ENCODE measurements at places on chromosomes 1 and 21. TPM values are rescaled to one million over a fixed set of nuclear protein-coding genes. Genes with fewer than 3 reads are reported as not detected.
A peak's percentile ranks its signal among the peaks of the same experiment; 100 is the strongest.

GRCh38 chr21:17786071-17786850 lies 32.9 kb downstream of the C21orf91 start:
- no peak overlapping the region for H3K27ac ChIP-seq
- H3K36me3 ChIP-seq: no peaks in the 10 kb centered on the region
- no peaks in the 10 kb centered on the region for H3K27me3 ChIP-seq
- no peak overlapping the region for H3K4me3 ChIP-seq
- H3K4me1 ChIP-seq: no peaks in the 10 kb centered on the region

GRCh38 chr1:91733108-91733710 lies 152.7 kb downstream of the TGFBR3 start:
- peak overlapping the region; percentile 33 for H3K27ac ChIP-seq
- peaks cover 70% of the 10 kb centered on the region for H3K4me1 ChIP-seq
- DNase-seq: no peak
- no peak overlapping the region for H3K4me3 ChIP-seq

- no peak overlapping the region for H3K4me3 ChIP-seq
- no peaks in the 10 kb centered on the region for H3K36me3 ChIP-seq
- H3K27me3 ChIP-seq: no peaks in the 10 kb centered on the region
- no peak for DNase-seq
- H3K4me1 ChIP-seq: no peaks in the 10 kb centered on the region
- H3K27ac ChIP-seq: no peak overlapping the region
Observed at GRCh38 chr21:31480228-31480627, 136.2 kb upstream of the TIAM1 start.

DNA sequence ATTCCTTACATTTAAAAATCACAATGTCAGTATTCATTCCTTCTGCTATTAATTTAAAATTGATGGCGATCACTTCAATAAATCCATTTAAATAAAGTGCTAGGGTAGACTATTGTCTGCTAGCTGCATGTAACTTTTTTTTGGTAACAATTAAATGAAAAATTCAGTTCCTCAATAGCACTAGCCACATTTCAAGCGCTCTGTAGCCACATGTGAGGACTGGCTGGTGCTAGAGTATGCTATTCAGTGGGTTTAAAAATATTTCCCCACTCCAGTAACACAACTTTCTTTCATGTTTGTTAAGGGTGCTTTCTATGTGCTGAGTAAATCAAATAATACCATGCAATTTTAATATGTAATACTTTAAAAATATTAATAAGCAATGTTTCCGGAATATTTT lies 108.2 kb downstream of the LTN1 start:
- DNase-seq: no peak
- H3K27me3 ChIP-seq: no peaks in the 10 kb centered on the region
- H3K4me1 ChIP-seq: peaks cover 19% of the 10 kb centered on the region
- H3K36me3 ChIP-seq: no peaks in the 10 kb centered on the region
- peak overlapping the region; percentile 85 for H3K27ac ChIP-seq

DNA sequence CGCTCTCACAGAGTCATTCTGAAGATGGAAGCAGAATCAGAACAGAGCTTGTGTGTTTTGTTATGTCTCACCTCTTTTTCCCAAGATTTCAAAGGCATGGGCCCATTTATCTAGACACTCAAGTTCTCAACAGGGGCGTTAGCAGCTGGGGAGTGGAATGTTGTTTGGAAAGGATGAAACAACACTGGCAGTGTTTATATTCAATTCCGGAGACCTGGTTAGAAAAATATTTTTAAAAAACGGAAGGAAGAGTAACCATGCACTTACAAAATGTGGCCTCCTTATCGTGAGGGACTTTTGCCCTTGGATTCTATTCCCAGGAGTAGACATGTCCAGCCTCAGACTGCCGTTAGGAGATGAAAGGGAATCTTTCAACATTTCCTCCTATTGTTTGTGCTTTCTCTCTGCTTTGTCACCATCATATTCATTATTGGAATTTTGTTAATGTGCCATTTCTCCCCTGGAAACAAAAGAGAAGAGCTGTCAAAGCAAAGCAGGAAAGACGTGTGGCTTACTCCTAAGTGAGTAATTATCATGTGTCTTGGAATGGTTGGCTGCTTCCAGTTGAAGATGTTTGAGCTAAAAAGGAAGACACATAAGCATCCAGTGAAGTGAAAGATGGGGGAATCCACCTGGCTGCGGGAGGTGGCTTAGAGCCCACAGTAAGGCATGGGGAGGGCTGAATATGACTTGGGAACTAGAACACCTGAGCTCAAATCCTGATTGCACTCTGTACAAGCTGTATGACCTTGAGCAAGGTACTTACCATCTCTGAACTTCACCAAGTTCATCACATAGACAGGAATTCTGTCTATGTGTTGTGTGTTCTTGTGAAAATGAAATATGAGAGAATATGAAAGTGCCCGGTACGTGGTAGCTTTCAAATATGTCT lies 71.7 kb upstream of the JUN start:
- no peak overlapping the region for H3K27ac ChIP-seq
- no peaks in the 10 kb centered on the region for H3K4me1 ChIP-seq
- no peaks in the 10 kb centered on the region for H3K36me3 ChIP-seq
- no peaks in the 10 kb centered on the region for H3K27me3 ChIP-seq

DNA sequence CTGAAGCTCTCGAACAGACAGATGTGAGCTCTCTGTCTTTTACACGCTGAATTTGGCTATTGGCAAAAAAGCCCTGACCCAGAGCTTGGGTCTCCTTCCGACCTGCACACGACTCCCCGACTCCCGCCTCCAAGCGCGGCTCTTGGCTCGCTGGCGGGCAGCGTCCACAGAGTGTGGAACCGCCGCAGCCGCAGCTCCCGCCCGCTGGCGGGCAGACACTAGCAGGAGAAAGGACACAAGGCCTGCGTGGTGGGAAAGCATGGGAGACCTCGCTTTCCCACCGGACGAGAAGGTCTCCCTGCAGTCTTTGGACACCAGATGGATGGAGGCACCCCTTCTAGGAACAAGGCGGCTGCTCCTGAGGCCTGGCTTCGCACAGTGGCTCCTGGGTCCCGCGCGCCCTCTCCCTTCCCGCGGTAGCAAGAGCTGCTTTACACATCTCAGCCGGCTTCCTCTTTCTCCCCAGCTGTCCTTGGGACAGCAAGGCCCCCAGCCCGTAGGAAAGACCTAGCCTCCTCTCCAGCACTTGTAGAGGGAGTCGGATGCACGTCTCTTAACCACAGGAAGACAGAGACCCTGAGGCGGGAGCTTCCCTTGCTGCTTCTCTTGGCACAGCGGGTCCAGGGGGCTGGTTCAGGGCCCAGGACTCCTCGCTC lies 92.1 kb downstream of the PRKAB2 start:
- peaks cover 13% of the 10 kb centered on the region for H3K27me3 ChIP-seq
- no peak overlapping the region for H3K4me3 ChIP-seq
- H3K4me1 ChIP-seq: no peaks in the 10 kb centered on the region
- no peak overlapping the region for H3K27ac ChIP-seq

DNA sequence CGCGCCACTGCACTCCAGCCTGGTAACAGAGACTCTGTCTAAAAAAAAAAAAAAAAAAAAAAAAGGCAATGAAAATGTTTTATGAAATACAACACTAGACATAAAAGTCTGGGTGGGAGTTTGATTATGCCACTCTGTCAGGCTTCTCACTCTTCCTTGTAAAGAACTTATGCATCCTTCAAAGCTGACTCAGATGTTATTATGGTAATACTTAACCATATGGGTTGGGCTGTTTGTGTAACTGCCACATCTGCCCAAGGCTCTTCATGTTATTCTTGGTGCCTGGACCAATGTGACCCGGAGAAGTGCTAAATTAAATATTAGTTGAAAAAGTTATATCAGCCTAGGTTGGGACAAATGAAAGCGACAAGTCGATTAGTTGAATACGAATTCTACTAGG lies 23.8 kb downstream of the FAM89A start:
- DNase-seq: no peak
- no peak overlapping the region for H3K4me3 ChIP-seq
- no peaks in the 10 kb centered on the region for H3K36me3 ChIP-seq
- H3K4me1 ChIP-seq: no peaks in the 10 kb centered on the region
- no peak overlapping the region for H3K27ac ChIP-seq

DNA sequence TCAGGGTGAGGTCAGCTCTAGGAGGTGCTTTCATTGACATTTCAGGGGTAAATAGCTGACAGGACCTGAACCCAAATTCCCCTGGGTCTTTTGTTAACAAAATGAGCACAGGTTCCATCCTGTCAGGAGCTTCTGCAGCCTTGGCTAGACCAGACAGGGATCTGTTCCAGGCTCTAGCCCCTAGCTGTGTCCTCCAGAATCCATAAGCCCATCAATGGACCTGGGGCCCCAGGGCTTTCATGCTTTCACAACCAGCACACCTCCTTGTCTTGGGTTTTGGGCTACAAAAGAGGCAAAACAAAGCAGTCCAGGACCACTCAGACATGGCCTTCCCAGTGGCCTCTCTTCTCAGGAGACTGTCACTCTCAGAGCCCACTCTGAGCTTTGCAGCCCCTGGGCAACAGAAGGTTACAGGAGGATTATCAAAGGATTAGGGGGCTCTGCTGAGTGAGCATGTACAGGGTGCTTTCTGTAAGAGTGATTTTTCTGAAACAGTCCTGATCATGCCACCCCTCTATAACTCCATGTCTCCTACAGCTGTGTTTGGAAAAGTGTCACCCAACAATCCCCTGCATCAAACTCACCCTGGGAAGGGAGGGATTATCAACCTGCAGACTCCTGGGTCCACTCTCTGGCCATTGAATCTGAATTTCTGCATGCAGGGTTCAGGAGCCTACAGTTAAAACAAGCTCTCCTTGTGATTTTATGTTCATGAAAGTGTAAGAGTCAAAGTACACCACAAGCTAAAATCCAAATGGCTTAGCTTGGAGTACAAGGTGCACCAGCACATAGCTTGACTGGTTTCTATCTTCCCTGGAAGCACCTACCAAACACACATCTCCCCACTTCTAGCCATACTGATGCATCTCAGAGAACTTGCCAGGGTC lies 67.7 kb upstream of the GCLM start:
- H3K27me3 ChIP-seq: no peaks in the 10 kb centered on the region
- H3K4me1 ChIP-seq: no peaks in the 10 kb centered on the region
- no peaks in the 10 kb centered on the region for H3K36me3 ChIP-seq
- no peak for DNase-seq
- H3K27ac ChIP-seq: no peak overlapping the region

- no peaks in the 10 kb centered on the region for H3K27me3 ChIP-seq
- H3K4me1 ChIP-seq: no peaks in the 10 kb centered on the region
- no peaks in the 10 kb centered on the region for H3K36me3 ChIP-seq
- no peak overlapping the region for H3K4me3 ChIP-seq
- DNase-seq: no peak
Observed at GRCh38 chr1:214850432-214851050, 232.0 kb upstream of the KCNK2 start.

DNA sequence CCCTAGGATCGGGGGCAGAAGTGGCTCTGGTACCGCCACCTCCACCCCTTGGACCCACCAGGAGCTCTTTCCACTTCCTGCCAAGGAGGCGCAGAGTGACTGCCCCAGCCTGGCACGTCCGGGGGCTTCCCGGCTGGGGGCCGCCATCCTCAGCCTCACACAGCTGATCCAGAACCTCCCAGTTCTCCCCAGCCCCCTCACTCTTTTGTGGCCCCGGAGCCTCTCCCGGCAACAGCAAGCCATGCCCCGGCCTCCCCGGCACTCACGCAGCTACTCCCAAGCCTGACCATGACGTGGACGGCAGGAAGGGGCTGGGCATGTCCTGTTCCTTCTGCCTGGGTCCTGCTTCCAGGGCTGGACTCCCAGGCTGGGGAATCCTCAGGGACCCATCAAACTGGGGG lies 17.1 kb downstream of the TP73 start:
- no peaks in the 10 kb centered on the region for H3K27me3 ChIP-seq
- H3K4me3 ChIP-seq: no peak overlapping the region
- H3K4me1 ChIP-seq: peaks cover 32% of the 10 kb centered on the region

DNA sequence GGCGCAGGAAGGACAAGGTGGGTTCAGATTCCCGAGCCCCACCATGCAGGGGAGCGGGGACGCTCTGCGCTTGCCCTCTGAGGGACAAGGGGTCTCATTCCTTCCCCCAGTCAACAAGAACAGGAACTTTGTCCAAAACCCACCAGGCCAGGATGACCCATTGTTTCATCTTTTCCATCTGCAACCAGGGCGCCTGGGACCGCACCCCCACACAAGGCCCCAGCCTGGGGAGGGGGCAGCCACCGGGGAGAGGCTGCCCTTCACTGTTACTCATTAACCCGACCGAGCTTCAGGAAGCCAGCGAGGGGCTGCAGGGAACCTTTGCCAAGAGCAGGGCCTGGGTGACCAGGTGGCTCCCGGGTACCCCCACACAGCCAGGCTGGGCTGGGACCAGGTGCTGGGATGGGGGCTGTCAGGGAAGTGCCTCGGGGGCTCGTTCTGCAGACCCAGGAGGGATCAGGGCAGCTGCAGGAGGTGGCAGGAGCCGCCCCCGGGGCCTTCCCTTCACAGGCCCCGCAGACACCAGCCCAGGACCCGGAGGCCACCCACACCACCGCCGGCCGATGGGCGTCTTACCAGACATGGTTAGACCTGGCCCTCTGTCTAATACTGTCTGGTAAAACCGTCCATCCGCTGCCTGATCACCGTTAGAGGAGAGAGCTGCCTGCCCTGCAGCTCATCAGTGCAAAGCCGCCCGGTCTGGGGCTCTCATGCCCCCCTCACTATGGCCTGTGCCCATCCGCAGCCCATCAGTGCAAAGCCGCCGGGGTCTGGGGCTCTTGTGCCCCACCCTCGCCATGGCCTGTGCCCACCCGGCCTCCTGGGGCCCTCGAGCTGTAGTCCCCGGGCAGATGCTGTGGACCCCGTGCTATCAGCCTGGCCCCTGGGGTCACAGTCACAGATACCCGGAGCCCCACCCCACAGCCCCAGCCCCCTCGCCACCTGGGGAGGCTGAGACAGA lies 4.9 kb upstream of the TTLL10 start:
- no peak for DNase-seq
- no peaks in the 10 kb centered on the region for H3K36me3 ChIP-seq
- peaks cover 11% of the 10 kb centered on the region for H3K4me1 ChIP-seq

DNA sequence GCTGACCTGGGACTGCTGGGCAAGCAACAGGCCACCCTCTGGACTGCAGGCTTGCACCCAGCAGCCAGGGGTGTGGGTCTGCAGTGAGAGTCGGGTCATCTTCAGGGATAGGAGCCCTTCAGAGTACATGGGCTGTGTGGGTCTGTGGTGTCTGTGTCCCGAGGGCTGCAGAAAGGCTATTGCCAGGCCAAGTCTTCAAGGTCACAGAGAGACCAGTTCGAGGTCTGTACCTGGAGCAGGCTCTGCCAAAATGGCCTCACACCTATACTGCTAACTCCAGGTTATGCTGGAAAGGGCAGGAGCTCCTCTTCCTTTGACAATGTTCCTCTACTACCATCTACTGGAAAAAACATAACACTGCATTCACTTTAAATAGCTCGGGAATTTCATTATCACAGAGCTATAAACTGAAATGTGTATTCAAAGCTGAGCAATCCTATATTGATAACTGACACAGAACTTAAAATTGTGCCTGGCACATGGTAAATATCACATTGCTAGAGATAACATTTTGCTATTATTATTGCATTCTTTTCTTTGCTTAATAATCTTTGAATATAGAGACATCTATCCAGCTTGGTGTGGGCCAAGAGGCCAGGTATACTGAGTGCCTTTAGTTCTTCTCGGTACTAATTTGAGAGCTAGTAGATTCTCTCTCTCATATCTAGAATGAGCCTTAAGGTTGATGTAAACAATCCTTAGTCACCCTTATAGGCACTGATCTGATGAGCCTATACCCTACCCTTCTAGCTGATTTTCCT lies 6.9 kb upstream of the DNAH14 start:
- peak; percentile 31 for DNase-seq
- H3K36me3 ChIP-seq: no peaks in the 10 kb centered on the region
- H3K27ac ChIP-seq: no peak overlapping the region
- no peaks in the 10 kb centered on the region for H3K4me1 ChIP-seq
- no peak overlapping the region for H3K4me3 ChIP-seq

Gene CFAP107
- not detected for total RNA-seq

Gene METTL13
- total RNA-seq: 33.9 TPM

Gene PLA2G2D
- total RNA-seq: not detected

Gene NFASC
- total RNA-seq: 0.57 TPM

Gene PRELP
- 0.10 TPM for total RNA-seq

Gene KIRREL1
- total RNA-seq: 20.0 TPM

Gene INKA2
- 4.0 TPM for total RNA-seq

Gene AJAP1
- total RNA-seq: not detected

Gene CLCA2
- not detected for total RNA-seq
